IMR-90 (cell line): ENCODE measurements at places on chromosomes 5 and 9. TPM values are rescaled to one million over a fixed set of nuclear protein-coding genes. Genes with fewer than 3 reads are reported as not detected.
A peak's percentile ranks its signal among the peaks of the same experiment; 100 is the strongest.

- DNase-seq, result peak; percentile 64
Measured at GRCh38 chr5:52837591-52838001, 49.9 kb downstream of the ITGA1 start.

GRCh38 chr9:95505717-95506427, 10.9 kb downstream of the PTCH1 start:
- DNase-seq, result peak; percentile 63

- DNase-seq, result no peak
Measured at GRCh38 chr5:130836729-130837649, 328.1 kb downstream of the HINT1 start.

GRCh38 chr5:129461711-129462332, 1.7 kb downstream of the ADAMTS19 start:
- DNase-seq, result no peak

The MARCOL gene
- not detected in 2 replicates for total RNA-seq

- DNase-seq, result peak; percentile 77
Measured at GRCh38 chr9:76699971-76700370, 64.3 kb upstream of the PCA3 start.

The ZNF454 gene
- total RNA-seq, result under 0.01 and 0.18 TPM in 2 replicates

DNA sequence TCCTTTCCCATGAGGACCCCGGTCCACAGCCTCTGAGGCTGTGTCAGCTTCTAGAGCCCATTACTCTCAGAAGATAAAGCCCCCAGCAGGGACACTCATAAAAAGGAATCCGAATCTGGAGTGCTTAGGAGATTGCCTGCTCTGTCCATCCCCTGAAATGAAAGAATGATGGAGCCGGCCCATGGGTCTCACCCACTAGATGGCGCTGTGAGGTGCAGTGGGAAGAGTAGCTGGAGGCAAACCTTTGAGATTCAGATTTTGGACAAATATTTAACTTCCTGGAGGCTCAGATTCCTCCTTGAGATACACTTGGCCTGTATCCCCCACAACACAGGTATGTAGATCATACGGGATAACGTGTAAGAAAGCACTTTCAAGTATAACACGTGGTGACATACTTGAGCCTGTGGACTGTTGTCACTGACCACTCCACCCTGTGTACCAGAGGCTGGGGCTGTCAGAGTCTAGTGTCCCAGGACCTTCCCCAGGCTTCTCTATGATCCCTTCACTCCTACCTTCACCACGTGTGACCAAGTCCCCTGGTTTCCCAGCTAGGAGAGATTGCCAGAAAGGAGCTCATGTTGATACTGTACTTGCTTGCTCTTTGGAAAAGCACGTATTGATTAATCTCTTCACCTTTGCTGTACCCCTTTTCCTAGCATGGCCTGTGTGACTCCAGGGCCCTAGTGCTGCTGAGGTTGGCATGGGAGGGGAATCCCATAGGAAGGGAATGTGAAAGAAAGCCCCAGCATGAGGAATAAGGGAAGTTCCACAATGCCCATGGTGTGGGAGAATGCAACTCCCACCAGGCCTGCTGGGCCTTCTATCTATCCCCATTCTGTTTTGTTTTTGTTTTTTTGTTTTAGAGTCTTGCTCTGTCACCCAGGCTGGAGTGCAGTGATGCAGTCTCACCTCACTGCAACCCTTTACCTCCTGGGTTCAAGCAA, 32.1 kb downstream of the TRMO start:
- no peak for DNase-seq

The PCDHGA4 gene
- 5.0 and 5.4 TPM in 2 replicates for total RNA-seq

DNA sequence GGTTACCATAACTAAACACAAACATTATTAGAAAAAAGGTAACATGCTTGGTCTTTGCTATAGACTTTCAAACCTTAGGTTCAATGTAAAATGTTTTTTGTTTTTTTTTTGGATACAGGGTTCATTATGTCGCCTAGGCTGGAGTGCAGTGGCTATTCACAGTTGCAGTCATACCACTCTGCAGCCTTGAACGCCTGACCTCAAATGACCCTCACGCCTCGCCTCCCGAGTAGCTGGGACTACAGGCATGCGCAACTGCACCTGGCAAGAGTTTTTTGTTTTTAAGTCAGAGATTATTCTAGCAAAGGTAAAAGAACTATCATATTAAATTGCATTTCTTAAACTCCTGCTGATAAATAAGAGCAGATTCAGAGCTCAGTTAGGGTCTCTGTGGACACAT, 55.1 kb upstream of the NR5A1 start:
- no peak for DNase-seq

The SLC34A3 gene
- not detected in 2 replicates for total RNA-seq

GRCh38 chr5:171459839-171460238, 40.4 kb downstream of the FGF18 start:
- no peak for DNase-seq

DNA sequence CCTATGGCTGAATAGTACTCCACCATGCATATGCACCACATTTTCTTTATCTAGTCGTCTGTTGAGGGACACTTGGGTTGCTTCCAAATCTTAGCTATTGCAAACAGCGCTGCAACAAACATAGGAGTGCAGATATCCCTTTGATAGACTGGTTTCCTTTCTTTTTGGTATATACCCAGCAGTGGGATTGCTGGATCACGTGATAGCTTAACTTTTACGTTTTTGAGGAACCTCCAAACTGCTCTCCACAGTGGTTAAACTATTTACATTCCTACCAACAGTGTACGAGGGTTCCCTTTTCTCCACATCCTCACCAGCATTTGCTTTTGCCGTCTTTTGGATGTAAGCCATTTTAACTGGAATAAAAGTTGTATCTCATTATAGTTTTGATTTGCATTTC, 142.6 kb downstream of the TARS1 start:
- no peak for DNase-seq

DNA sequence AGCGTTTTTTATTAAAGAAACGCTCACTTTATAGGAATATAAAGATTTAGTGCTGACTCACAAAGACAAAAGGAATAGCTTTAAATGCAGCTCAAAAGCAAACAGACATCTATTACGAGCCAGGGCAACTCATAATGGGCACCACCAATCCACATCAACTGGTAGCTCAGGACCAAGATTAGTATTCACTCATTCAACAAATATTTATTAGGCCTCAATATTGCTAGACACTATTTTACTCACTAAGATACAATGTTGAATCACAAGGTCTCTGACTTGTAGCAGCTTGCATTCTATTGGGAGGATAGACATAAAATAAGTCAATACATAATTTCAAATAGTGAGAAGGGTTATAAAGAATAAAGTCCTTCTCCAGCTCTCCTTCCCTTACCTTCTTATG, 8.0 kb upstream of the MAN2A1 start:
- DNase-seq, result no peak

DNA sequence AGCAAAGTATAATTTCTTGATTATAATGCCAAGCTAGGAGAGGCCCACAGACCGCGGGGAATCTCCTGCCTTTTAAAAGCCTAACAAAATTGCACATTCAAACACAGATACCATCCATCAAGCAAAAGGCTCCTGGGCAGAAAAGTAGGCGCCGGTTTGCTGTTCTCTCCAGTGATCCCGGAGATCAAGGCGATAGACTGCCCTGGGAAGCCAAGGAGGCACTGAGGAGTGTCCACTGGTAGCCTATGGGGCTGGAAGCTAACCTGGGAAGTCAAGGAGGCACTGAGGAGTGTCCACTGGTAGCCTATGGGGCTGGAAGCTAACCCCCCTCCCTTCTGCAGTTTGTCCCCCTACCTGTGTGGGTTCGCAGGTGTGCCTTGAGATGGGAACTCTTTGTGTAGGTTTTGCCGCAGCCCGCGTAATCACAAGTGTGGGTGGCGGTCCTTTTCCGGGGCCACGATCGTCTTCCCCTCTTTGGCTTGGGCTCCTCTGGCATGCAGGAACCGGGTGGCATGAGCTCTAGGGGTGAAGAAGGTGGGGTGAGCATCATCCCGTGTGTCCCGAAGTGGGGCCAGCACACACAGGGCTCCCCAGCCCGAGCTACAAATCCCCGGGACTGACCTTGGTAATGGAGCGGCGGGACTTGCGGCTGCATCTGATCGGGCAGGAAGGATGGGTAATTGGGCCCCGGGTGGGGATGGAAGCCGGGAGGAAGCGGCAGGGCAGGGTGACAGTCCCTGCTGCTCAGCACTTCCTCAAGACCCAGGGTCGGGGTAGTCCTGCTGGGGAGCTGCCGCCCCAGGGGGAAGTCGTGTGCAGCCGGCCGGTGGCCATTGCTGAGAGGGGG, 2.7 kb downstream of the KLF4 start:
- DNase-seq, result no peak

The APBA1 gene
- 3.8 and 4.2 TPM in 2 replicates for total RNA-seq

DNA sequence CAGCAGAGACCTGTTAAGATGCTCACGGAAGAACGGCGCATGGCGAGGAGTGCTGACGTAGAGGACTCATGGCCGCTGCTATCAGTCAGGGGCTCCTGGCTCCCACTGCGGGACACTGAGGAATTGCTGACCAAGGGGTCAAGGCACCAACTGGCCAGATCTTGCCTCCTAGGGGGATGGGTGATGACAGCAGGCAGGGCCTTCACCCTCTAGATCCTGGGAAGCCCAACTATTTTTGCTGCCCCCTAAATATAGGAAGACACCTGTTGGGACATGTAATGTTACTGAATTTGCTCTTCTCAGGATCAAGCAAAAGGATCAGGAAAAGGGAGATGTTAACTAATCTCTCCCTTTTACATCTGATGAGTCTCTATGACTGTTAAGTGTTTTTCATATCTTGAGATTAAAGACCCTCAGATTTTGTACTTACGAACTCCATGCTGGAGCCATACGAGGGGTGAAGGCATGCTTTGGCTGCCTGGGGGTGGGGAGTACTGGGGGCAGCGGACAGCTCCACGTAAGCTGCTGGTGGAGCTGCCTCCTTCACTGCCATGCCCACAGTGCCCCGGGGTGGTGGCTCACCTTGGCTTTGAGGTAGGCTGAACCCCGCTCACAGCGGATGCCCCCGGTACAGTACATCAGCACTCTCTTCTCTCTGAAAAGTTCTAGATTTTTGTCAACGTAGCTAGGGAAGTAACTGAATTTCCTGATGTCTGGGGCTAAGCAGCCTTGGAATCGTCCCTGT, 28.1 kb downstream of the TSTD2 start:
- no peak for DNase-seq

The SPATA24 gene
- total RNA-seq, result 4.3 and 4.4 TPM in 2 replicates

The LCN12 gene
- total RNA-seq, result not detected in 2 replicates

The TLN1 gene
- 337 and 346 TPM in 2 replicates for total RNA-seq

The SCGB3A2 gene
- not detected in 2 replicates for total RNA-seq

- no peak for DNase-seq
Measured at GRCh38 chr5:148352696-148353095, 17.3 kb downstream of the SPINK9 start.

- DNase-seq, result peak; percentile 35
Measured at GRCh38 chr9:81826517-81826906, 101.7 kb upstream of the SPATA31D4 start.

DNA sequence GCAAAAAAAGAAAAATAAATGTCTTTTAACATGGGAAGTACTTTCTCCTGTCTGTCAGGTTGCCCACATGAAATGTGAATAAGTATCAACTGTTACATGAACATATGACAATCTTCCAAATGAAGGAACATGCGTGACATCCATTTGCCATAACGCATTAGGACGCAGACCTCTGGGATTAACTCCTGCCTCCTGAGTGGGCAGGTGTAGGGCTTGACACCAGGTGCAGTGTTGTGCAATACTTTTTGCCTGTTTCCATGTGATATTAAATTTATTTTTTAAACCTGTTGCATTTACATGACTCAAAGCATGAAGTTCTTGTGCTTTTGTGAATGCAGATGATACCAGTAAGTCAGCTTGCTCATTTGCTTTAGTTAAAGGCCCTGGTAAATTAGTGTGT, 8.7 kb upstream of the TMEM141 start:
- DNase-seq, result no peak

- no peak for DNase-seq
Measured at GRCh38 chr5:129400395-129400983, 59.6 kb upstream of the ADAMTS19 start.

GRCh38 chr5:32258424-32258823, 54.3 kb downstream of the MTMR12 start:
- no peak for DNase-seq

The RCL1 gene
- 13.8 and 14.7 TPM in 2 replicates for total RNA-seq

GRCh38 chr9:4306066-4306776, 6.4 kb upstream of the GLIS3 start:
- DNase-seq, result peak; percentile 61

- no peak for DNase-seq
Measured at GRCh38 chr5:124454081-124454480, 292.4 kb downstream of the ZNF608 start.

- peak; percentile 52 for DNase-seq
Measured at GRCh38 chr9:113026200-113026599, 14.2 kb upstream of the ZNF883 start.

GRCh38 chr9:18660001-18660400, 186.0 kb downstream of the ADAMTSL1 start:
- no peak for DNase-seq

The KDM3B gene
- 35.8 and 36.7 TPM in 2 replicates for total RNA-seq

DNA sequence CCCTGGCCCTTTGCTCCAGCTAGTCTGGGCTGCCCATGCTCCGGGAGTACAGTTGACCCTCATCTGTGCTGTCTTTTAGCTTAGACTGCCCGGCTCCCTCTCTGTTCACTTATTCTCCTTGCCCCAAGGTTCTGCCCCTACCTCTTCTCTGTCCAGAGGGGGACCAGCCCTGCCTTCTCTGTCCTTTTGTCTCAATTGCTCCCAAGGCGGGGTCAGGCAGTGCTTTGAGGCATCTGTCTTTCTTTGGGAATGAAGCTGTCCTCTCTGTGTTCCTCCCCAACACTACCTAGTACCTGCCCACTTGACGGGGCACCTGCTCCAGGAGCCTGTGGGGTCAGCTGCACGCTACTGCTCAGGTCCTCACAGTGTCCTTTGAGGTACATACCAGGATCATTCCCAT, 59.3 kb downstream of the PSD2 start:
- DNase-seq, result no peak

DNA sequence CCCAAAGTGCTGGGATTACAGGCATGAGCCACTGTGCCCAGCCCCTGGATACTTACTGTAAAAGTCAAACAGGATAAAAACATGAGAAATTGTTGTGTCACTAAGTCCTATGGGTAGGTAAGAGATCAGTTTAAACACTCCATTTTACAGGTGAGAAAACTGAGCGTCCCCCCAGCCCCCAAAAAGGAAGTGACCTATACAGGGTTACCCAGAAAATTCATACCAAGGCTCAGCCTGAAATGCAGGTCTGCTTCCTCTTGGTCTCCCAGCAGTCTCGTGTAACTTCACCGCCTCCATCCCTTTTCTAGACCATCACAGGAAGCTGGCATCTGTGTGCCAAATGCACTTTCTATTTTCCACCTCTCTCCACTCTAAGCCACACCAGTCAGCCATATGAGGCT, 57.2 kb downstream of the TMOD1 start:
- DNase-seq, result no peak

DNA sequence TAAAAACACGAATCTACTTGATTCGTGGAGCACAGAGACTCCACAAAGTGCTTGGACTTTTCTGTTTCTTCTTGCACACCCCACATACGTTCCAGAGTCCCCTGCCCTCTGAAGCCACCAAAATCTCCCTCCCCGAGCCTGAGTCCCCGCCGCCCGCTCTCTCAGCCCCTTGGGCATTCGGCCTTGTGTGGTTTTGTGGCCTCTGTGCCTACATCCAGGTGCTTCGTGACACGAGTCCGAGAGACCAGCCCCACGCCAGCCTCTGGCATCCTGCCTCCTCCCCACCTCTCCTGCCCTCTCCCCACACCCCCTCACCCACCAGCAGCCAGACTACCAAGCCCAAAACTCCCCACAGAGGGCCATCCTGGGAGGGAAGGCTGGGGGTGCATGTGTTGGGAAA, 87.8 kb upstream of the PPP1R26 start:
- DNase-seq, result no peak
